RPMI7951 (cell line): ENCODE measurements at places on chromosomes 1 and 21.

- DNase-seq: no peak
Observed at GRCh38 chr1:156491151-156491949, 9.2 kb downstream of the MEF2D start.

DNA sequence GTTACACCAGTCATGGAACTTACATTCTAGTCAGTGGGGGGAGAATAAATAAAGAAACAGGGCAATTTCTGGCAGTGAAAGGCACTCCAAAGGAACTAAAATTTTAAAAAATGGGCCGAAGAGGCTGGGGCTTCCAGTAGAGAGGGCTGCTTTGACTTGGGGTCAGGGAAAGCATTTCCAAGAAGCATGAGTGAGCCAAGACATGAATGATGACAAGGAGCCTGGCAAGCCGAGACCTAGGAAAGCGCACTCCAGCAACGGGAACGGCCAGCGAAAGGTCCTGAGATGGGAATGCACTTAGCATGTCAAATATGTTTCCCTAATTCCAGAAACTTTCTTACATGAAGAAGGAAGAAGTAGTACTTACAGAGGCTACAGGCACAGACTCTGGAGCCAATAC lies 95.4 kb upstream of the NGF start:
- DNase-seq: no peak

- DNase-seq: no peak
Observed at GRCh38 chr1:82728206-82728605, 927.5 kb downstream of the ADGRL2 start.

DNA sequence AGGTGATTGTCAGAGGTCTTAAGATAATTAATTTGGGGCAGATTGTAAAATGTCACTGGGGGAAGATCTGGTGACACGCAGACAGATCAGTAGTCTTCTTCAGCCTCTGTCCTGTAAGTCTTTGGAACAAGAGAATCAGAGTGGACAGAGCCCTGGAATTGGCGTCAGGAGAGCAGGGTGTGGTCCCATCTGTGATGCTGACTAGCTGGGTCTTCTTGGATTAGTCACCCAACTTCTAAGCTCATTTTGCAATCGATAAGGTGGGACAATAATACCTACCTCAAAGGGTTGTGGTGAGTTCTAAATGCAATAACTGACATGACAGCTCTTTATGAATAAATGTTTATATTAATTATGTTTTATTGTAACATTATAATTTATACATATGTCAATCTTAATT lies 4.8 kb downstream of the FASLG start:
- DNase-seq: peak; percentile 46

- DNase-seq: peak; percentile 26
Observed at GRCh38 chr1:219123036-219123435, 50.6 kb upstream of the LYPLAL1 start.

DNA sequence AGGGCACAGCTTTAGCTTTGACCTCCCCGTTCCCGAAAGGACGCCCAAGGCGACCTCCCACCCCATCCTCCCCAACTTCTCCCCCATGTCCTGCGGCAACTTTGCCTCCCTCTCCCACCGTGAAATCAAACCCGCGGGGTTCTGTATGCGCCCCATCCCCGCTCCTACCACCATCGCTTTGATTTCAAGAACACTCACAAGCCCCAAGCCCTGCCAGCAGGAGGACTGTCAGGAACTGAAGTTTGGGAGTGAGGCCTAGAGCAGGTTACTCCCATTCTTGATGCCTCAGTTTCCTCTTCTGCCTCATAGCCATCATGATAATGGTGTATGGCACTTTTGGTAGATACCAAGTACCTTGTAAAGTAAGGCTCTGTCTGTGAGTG lies 2.3 kb downstream of the PTPRU start:
- DNase-seq: no peak

GRCh38 chr1:67618285-67619018 lies 66.5 kb upstream of the GADD45A start:
- DNase-seq: peak; percentile 47

DNA sequence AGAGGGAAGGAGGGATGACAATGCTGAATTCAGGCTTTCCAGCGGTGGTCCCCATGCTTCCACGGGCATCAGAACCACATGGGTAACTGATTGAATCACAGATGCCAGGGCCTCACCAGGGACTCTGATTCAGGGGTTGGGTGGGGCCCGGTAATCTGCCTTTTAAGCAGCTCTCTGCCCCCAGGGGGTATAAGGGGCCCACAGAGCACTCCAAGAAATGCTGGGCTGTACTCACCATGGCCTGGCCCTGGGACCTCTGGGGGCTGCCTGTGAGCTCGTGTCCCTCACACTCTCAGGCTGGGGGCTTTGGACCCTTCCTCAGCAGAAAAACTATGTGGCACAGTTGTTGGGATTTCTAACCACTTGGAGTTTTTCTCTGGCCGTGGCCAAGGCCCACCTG lies 70.6 kb downstream of the ARHGEF10L start:
- DNase-seq: no peak

DNA sequence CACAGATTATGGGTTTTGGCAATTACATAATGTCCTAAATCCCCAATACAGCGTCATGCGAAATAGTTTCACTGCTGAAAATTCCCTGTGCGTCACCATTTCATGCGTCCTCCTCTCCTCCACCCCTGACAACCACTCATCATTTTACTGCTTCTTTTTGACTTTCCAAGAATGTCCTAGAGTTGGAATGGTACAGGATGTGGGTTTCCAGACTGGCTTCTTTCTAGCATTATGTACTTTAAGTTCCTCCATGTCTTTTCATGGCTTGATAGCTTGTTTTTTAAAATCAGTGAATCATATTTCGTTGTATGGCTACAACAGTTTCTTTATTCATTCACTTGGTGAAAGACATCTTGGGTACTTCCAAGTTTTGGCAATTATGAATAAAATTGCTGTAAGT lies 7.4 kb downstream of the NBPF3 start:
- DNase-seq: peak; percentile 53

DNA sequence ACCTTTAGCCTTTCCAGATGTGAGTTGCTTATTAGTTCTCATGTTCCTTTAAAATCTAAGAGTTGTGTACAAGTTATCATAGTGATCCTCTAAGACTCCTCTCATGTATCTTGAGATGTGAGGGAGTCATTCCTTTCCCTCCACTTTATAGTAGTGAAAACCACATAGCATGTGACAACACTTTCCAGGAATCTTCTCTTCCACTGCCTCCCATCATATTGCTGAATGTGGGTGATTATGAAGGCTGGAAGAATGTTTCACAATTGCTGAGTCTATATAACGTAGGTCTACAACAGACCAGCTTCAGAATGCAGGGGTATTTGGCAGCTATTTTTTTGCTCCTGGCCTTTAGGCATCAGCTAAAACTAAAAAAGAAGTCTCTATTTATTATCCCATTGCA lies 44.7 kb upstream of the LRRC7 start:
- DNase-seq: peak; percentile 33

GRCh38 chr1:25657121-25657882 lies 40.7 kb downstream of the MAN1C1 start:
- DNase-seq: no peak

DNA sequence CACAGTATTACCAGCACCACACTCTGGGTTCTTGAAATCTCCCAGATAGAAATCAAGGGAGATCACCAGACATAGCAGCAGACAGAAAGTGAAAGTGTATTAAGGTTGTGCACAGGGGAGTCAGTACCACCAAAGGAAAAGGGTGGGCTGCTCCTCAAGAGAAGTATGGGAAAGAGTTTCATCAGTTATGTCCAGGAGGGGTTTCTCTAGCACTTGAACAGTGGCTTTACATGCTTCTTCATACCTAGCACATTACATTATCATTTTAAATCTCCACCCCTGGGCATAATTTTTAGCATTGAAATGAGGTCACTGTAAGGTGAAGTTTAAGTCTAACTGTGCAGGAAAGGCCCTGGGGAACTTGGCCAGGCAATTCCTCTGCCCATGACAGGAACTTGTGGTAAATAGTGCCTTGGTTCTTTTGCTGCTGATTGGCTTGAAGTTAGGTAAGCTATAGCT lies 601.0 kb downstream of the NUF2 start:
- no peak for DNase-seq

GRCh38 chr21:31201548-31201947 lies 142.5 kb downstream of the TIAM1 start:
- DNase-seq: peak; percentile 49

DNA sequence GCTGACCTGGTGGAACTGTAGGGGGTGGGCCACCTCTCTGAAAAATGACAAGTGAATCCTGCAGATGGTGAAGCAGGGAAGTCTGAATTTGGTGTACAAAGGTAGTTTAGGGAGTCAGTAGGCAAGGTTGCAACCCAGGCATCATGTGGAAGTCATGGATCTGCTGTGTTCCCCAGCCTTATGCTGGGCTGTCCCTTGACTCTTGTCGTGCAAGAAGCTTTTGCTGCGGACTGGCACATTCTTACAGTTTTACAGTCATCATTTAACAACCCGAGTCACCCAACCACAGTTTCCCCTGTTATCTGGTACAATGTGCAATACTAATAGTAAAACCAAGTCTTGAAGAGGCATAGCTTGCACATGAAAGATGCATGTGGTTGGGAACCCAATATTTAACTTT lies 13.2 kb downstream of the RHOU start:
- DNase-seq: no peak

- DNase-seq: no peak
Observed at GRCh38 chr1:171953835-171954234, 112.5 kb downstream of the DNM3 start.

DNA sequence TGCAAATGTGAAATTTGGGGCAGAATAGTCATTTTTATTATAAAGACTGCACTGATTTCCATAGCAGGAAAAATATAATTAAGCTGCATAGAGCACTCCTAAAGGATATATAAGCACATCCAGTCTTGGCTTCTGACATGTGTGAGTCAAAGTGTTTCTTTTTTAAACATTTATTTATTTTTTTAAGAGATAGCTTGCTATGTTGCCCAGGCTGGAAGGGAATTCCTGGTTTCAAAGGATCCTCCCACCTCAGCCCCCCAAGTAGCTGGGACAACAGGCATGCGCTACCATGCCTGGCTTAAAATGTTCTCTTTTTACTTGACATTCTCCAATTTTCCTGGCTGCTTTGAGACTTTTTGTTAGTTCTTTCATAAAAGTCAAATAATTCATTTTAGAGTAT lies 126.1 kb downstream of the HMCN1 start:
- peak; percentile 16 for DNase-seq

DNA sequence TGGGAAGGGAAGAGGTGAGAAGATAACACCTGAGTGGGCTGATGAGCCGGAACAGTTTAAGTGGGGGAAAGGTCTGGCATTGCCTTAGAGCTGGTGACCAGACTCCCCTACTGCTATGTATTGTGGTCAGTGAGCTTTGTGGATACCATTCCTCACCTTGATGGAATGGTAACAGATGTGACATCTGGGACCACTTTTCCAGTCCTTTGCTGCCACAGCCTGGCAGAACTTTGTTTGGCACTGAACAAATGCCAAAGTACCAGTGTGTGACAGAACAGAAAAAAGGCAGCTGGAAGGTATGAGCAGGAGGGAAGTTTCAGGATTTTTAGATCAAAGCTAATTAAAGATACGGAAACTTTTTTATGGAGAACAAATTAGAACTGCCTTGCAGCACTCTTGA lies 6.2 kb downstream of the MED8 start:
- DNase-seq: peak; percentile 32

DNA sequence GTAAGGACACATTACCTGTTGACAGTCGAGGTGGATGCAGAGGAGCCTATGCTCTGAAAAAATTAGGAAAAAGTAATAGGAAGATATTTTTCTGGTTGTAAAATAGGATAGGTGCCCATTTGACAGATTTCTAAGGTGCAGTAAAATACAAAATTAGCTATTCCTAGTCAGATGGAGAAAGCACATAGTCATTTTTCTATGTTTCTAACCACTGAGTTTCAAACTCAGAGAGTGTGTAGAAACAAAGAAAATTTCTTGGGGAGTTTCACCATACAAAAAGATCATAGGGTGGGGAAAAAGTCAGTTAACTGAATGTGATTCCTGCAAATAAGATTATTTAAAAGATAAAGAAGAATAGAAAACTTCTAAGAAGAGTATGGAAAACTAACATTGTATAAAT lies 666.9 kb downstream of the KCNT2 start:
- no peak for DNase-seq

- DNase-seq: no peak
Observed at GRCh38 chr1:101290922-101291561, 54.2 kb downstream of the S1PR1 start.

GRCh38 chr1:89692601-89693521 lies 59.9 kb downstream of the LRRC8C start:
- DNase-seq: peak; percentile 58

DNA sequence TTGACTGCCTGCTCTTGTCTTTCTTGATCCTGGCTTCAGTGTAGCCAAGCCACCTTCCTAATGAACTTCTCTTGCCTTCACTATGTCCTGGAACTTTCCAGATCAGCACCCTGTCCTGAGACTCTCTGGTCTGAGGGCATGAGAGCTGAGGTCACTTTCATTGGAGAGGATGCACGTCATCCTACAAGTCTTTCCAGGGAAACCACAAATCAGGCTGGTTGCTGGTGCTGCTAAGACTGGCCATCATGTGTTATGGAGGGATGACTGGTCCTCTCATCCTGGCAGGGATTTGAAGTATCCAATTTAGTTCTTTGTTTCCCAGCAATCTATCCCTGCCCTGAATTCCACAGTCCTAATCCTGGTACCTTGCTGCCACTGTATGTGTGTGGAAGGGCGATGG lies 228.6 kb downstream of the GPATCH2 start:
- peak; percentile 2 for DNase-seq

DNA sequence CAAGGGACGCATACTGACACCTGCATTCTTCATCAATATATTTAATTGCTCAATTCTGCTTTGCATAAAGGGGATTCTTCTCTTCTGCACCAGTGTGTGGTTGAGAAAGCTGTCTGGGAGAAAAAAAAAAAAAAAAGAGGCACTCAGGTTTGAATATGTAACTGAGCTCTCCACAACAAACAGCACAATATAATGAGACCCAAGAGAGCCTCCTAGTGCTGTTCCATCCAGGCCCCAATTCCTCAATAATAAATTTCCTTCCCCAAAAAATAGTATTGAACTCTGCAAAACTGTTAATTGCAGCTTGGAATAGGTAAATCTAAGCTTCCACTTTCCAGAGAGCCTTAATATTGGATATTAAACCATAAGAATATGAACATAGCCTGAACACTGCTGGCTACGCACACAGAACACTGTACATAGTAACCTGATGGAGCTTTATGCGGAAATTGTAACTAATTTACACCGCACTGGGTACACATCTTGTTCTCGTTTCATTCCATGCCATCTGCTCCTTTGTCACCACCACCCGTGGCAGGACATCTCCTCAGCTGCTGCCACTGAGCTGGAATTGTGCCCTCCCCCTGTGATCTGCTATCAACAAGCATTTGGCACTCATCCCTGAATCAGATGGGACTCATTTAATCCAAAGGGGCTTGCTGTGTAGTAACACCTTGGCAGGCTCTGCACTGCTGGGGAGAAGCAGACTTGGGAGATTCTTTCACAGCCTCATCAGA lies 272.0 kb downstream of the HHIPL2 start:
- no peak for DNase-seq

DNA sequence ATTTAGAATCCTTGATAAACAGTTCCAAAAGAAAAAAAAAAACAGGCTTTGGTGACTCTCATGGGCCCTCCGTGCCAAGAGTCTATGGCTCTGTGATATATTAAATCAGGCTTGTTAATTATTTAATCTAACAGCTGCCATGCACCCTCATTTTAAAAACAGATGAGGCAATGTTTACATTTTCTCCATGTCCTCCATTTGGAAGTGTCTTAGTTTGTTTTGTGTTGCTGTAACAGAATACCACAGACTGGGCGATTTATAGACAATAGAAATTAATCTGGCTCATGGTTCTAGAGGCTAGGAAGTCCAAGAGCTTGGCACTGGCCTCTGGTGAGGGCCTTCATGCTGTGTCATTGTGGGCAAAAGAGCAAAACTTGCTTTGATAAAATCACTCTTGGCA lies 58.0 kb downstream of the B3GALT5 start:
- no peak for DNase-seq
